ENCODE measurements at places on chromosomes 3 and 15. TPM values are rescaled to one million over a fixed set of nuclear protein-coding genes. Genes with fewer than 3 reads are reported as not detected.

The CACNA1D gene
- polyA plus RNA-seq = 0.29 TPM

The IQSEC1 gene
- 61.7 TPM for polyA plus RNA-seq

The CERS3 gene
- not detected for polyA plus RNA-seq

The FOXL2 gene
- polyA plus RNA-seq = not detected

The CRTAP gene
- 321 TPM for polyA plus RNA-seq

The CNTN3 gene
- not detected for polyA plus RNA-seq

The ALDH1A3 gene
- polyA plus RNA-seq = not detected

The GP9 gene
- 0.18 TPM for polyA plus RNA-seq

The PRR20G gene
- polyA plus RNA-seq = not detected

The ASB14 gene
- not detected for polyA plus RNA-seq

- H3K27ac ChIP-seq = no peak overlapping the region
- no peaks in the 10 kb centered on the region for H3K27me3 ChIP-seq
- no peaks in the 10 kb centered on the region for H3K4me1 ChIP-seq
- no peak overlapping the region for H3K4me3 ChIP-seq
- no peaks in the 10 kb centered on the region for H3K36me3 ChIP-seq
Observed at GRCh38 chr3:178480795-178481194, 55.4 kb upstream of the KCNMB2 start.

GRCh38 chr3:129947538-129948240, 26.8 kb upstream of the TRH start:
- DNase-seq = no peak
- no peak overlapping the region for H3K4me3 ChIP-seq
- H3K36me3 ChIP-seq = no peaks in the 10 kb centered on the region
- H3K27me3 ChIP-seq = no peaks in the 10 kb centered on the region
- peaks cover 29% of the 10 kb centered on the region for H3K4me1 ChIP-seq

DNA sequence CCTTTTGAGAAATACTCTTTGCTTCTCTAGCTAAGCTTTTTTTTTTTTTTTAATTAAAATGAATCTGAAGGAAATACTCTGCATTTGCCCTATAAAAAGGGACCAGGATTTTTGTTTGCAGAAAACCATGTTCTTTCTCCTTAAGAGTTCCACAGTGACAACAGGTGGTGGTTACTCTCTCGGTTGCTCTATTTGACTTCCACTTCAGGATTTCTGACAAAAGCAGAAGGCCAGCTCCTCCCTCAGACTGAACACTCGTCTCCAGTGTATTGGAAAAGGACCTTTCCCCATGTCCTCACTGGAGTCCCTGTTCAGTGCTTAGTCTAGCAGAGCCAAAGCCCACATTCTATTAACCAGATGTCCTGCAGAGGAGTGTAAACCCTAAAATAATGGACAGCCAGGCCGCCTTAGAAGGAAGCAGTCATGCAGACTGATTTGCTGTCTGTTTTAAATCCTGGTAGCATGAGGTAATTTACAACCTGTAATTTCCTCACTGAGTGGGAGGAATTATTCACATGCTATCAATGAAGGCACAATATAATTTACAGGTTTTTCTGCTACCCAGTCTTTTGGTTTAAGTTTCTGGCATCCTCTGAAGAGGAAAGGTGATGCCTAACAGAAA, 599.3 kb downstream of the PYDC2 start:
- DNase-seq = no peak
- no peak overlapping the region for H3K27ac ChIP-seq
- no peaks in the 10 kb centered on the region for H3K36me3 ChIP-seq
- no peaks in the 10 kb centered on the region for H3K4me1 ChIP-seq
- H3K27me3 ChIP-seq = no peaks in the 10 kb centered on the region

- no peaks in the 10 kb centered on the region for H3K27me3 ChIP-seq
- H3K4me3 ChIP-seq = no peak overlapping the region
- DNase-seq = no peak
- H3K4me1 ChIP-seq = no peaks in the 10 kb centered on the region
- no peaks in the 10 kb centered on the region for H3K36me3 ChIP-seq
Observed at GRCh38 chr3:154844863-154845262, 235.3 kb upstream of the MME start.

DNA sequence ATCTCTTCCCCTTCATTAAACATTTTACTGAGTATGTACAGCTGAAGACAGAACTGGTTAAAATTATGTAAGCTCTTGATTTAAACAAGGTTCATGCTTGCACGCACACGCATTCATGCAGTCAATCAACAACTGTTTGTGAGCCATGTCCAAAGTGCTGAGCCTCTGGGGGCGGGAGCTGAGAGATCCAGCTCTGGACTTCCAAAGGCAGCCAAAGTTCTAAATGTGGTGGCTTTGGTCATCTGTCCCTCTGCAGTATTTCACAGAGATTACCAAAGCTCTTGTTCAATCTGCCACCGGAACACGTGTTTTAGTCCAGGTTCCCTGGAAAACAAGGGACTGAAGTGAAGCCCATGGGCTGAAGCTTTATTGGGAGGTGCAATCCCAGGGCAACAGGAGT, 52.4 kb upstream of the SNRPA1 start:
- H3K4me3 ChIP-seq = no peak overlapping the region
- no peaks in the 10 kb centered on the region for H3K4me1 ChIP-seq
- no peak overlapping the region for H3K27ac ChIP-seq

DNA sequence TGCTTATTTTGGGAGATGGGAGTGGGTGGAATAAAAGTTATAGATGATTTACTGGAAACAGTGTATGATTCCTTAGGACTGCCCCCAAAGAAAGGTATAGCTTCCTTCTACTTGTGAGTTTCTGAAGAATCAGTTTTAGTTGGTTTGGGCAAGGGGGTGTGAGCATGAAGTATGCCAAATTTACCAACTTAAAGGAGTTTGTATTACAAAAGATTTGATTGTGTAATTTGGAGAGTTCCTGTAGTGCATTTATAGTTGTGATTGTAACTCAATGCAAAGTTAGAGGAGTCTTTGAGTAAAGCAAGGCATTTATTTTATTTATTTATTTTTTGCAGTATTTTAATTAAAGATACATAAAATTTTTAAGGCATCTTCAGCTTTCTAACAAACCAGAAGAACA, 42.8 kb downstream of the TSC22D2 start:
- peak overlapping the region; percentile 69 for H3K27ac ChIP-seq
- no peaks in the 10 kb centered on the region for H3K27me3 ChIP-seq
- H3K4me1 ChIP-seq = peaks cover 14% of the 10 kb centered on the region
- no peak overlapping the region for H3K4me3 ChIP-seq
- H3K36me3 ChIP-seq = peaks cover 6% of the 10 kb centered on the region

- H3K27ac ChIP-seq = peak overlapping the region; percentile 98
- peaks cover 7% of the 10 kb centered on the region for H3K36me3 ChIP-seq
- H3K4me1 ChIP-seq = peaks cover 88% of the 10 kb centered on the region
- peak overlapping the region; percentile 60 for H3K4me3 ChIP-seq
Observed at GRCh38 chr3:15271785-15272381, 60.5 kb downstream of the SH3BP5 start.

- no peaks in the 10 kb centered on the region for H3K27me3 ChIP-seq
- no peak overlapping the region for H3K4me3 ChIP-seq
- peaks cover 40% of the 10 kb centered on the region for H3K4me1 ChIP-seq
- no peak overlapping the region for H3K27ac ChIP-seq
- H3K36me3 ChIP-seq = no peaks in the 10 kb centered on the region
Observed at GRCh38 chr15:74399511-74400312, 32.3 kb upstream of the CYP11A1 start.

GRCh38 chr15:93146196-93146595, 57.2 kb upstream of the RGMA start:
- no peak overlapping the region for H3K4me3 ChIP-seq
- no peak overlapping the region for H3K27ac ChIP-seq
- no peak for DNase-seq
- no peaks in the 10 kb centered on the region for H3K27me3 ChIP-seq
- H3K4me1 ChIP-seq = peaks cover 4% of the 10 kb centered on the region

- peaks cover 69% of the 10 kb centered on the region for H3K36me3 ChIP-seq
- no peak overlapping the region for H3K27ac ChIP-seq
- no peak overlapping the region for H3K4me3 ChIP-seq
- H3K4me1 ChIP-seq = no peaks in the 10 kb centered on the region
Observed at GRCh38 chr3:142536519-142536918, 42.0 kb downstream of the ATR start.

DNA sequence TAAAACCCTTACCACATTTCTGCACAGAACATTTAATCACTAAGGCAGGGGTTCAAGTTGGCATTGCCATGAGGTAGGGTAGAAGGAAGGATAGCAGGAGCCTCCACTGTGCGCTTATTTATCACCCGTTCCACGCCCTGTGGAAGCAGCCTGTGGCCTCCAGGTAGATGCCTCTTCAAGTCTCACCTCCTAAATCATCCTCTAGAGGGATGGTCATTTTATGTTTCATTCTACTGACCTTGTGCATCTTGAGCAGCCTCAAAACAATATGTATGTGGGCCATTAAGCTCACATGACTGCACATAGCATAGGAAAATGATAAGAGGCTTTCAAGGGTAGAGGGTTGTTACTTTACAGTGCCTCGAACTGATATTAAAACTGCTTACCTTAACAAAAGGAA, 546.2 kb downstream of the GRM7 start:
- no peaks in the 10 kb centered on the region for H3K36me3 ChIP-seq
- no peak overlapping the region for H3K4me3 ChIP-seq
- no peak overlapping the region for H3K27ac ChIP-seq
- no peaks in the 10 kb centered on the region for H3K27me3 ChIP-seq
- DNase-seq = no peak
- H3K4me1 ChIP-seq = no peaks in the 10 kb centered on the region

- no peak for DNase-seq
- H3K27ac ChIP-seq = no peak overlapping the region
- no peaks in the 10 kb centered on the region for H3K27me3 ChIP-seq
- H3K4me3 ChIP-seq = peak overlapping the region; percentile 50
- peaks cover 9% of the 10 kb centered on the region for H3K36me3 ChIP-seq
Observed at GRCh38 chr3:152323834-152324233, 55.1 kb downstream of the MBNL1 start.

DNA sequence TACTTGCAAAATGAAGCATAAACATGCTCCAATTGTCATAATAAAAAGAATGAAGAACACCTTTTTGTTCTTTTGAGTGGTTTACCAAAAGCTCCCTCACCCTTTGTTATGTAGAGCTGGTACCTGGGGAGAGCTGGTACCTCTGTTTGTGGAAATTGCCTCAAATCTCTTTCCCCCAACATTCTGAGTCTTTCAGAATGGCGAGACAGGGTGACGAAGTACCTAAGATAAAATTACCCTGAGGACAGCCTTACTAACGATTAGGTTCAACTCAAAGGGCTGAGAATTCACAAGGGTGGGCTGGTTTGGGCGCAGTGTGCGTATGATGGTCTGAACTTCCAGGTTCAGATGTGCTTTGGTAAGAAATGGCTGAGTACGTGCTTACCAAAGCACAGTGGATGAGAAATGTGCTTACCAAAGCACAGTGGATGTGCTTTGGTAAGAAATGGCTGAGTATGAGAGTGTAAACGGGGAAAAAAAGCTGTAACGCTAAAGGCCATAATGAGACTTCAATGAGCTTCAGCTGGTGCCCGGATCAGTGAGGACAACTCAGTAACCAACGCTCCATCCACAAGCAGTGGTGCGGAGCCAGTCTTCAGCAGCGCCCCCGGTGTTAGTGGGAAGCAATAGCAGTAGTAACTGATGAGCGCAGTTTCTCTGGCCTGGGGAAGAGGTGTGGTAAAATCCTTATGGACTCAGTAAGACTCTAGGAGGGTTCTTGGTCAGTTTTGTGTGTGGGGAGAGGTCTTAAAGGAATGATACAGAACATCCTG, 72.3 kb upstream of the LRIG1 start:
- H3K4me3 ChIP-seq = no peak overlapping the region
- no peaks in the 10 kb centered on the region for H3K27me3 ChIP-seq
- H3K27ac ChIP-seq = no peak overlapping the region
- no peaks in the 10 kb centered on the region for H3K4me1 ChIP-seq
- no peak for DNase-seq
- H3K36me3 ChIP-seq = no peaks in the 10 kb centered on the region

GRCh38 chr15:68655686-68656437, 77.1 kb downstream of the CORO2B start:
- no peaks in the 10 kb centered on the region for H3K4me1 ChIP-seq
- no peaks in the 10 kb centered on the region for H3K27me3 ChIP-seq
- no peaks in the 10 kb centered on the region for H3K36me3 ChIP-seq
- H3K27ac ChIP-seq = no peak overlapping the region
- H3K4me3 ChIP-seq = no peak overlapping the region

GRCh38 chr3:132569580-132569979, 27.5 kb upstream of the ACKR4 start:
- H3K27me3 ChIP-seq = no peaks in the 10 kb centered on the region
- H3K27ac ChIP-seq = no peak overlapping the region
- H3K4me1 ChIP-seq = no peaks in the 10 kb centered on the region
- no peak overlapping the region for H3K4me3 ChIP-seq
- DNase-seq = no peak

DNA sequence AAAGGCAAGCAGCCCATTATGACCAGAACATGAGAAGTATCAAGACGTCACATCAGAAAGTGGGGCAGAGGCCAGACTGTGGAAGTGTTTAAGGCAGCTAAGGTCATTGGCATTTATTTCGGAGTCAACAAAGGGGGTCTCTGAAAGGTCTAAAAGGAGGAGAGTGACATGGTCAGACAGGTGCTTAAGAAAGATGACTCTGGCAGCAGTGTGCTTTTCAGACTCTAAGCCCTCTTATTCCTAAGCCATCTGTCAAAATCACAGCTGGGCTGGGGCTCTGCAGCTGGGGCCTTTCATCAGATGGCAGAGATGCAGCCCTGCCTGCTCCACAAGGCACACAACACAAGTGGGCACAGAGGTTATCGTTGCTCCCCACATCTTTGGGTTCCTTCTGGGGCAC, 14.0 kb downstream of the FBXL22 start:
- no peak for DNase-seq
- H3K27me3 ChIP-seq = no peaks in the 10 kb centered on the region
- H3K27ac ChIP-seq = no peak overlapping the region

DNA sequence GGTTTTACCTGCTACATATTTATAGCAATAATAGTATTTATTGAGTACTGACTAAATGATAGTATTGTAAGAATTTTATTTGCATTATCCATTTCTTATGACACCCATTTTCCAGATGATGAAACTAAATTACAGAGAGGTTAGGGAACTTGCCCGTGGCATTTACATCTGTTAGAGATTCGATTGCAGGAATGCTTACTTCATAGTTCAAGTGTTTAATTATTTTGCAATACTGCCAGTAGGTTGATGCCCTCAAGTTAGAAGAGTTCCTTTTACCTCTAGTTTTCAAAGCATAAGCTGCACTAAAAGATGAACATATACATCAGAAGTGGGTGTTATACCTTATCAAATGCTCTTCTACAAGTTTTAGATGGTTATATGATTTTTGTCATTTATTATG, 362.8 kb upstream of the RGMA start:
- no peaks in the 10 kb centered on the region for H3K4me1 ChIP-seq
- no peak overlapping the region for H3K27ac ChIP-seq
- DNase-seq = no peak
- peaks cover 3% of the 10 kb centered on the region for H3K27me3 ChIP-seq
- H3K4me3 ChIP-seq = no peak overlapping the region

DNA sequence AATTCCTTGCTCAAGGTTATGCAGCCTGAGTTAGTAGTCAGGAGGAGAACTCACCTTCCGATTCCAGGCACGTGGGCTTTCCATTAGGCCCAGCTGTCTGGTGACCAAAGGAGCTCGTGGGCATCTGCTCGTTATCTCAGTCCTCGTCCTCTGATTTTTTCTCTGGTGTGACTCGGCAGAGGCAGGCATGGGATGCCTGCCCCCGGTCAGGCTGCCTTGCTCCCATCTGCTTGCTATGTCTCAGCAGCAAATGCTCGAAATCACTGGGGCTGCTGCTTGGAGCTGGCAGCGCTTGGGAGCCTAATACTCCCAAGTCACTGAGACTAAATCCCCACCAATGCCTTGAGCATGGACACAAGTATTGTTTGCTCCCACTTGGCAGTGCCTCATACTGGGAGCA, 84.5 kb upstream of the NMNAT3 start:
- H3K36me3 ChIP-seq = no peaks in the 10 kb centered on the region
- DNase-seq = no peak
- H3K27me3 ChIP-seq = no peaks in the 10 kb centered on the region
- no peaks in the 10 kb centered on the region for H3K4me1 ChIP-seq

- H3K27me3 ChIP-seq = no peaks in the 10 kb centered on the region
- no peaks in the 10 kb centered on the region for H3K36me3 ChIP-seq
- H3K4me3 ChIP-seq = no peak overlapping the region
- peaks cover under 1% of the 10 kb centered on the region for H3K4me1 ChIP-seq
- no peak for DNase-seq
Observed at GRCh38 chr3:151259664-151260063, 18.7 kb downstream of the P2RY14 start.

Measured in CD14-positive monocyte (primary cell).